ENCODE measurements at places on chromosomes 5 and 9.

- peak; percentile 26 for DNase-seq
Measured at GRCh38 chr9:78601957-78602565, 305.1 kb downstream of the PSAT1 start.

- DNase-seq, result no peak
Measured at GRCh38 chr5:152488869-152489268, 83.8 kb upstream of the NMUR2 start.

DNA sequence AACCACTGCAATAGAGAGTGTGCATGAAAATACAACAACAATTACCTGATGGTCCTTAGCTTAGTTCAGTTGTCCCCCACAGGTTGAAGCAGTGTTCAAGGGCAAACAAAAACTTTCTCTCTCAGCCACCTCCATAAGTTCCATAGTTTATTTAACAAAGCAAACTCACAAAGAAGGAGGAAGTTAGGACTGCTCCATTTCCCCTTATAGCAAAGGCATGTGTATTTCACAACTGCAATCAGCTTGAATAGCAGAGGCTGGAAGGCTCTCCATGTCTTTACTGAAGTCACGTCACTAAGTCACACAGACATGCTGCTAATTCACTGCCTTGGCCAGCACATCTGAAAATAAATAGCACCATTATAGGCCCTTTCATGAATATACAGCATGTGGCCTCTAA, 43.3 kb downstream of the DOCK8 start:
- no peak for DNase-seq

GRCh38 chr9:121071756-121072421, 2.9 kb upstream of the CNTRL start:
- DNase-seq, result no peak

GRCh38 chr9:84411683-84412267, 71.2 kb upstream of the SLC28A3 start:
- no peak for DNase-seq

DNA sequence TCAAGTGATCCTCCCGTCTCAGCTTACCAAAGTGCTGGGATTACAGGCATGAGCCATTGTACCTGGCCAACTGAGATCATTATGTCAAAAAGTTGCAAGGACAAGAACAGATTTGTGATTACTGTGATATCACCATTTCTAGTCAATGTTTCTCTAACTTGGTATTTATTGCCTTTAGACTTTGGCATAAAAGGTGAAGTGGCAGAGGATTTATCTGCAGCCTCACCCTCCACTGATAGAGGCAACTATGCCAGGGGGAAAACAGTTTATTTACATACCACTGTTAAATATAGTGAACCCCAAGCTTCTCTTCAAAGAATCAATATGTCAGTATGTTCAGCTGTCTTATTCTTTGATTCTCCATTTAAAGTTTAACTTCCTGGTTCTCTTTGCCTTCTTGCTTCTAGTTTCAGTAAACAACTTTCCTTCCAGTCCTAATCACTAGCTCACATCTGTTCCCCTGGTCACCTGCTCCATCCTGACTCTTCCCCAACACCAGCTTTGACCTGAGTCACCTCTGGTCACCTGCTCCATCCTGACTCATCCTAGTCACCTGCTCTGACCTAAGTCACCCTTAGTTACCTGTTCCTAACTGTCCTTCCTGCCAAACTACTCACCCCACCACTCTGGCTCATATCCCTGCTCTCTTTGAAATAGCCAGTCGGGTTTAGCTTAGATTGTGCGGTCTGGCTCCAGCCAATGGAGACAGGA, 29.9 kb downstream of the SEMA6A start:
- DNase-seq, result no peak

GRCh38 chr5:175878021-175878420, 6.6 kb downstream of the CPLX2 start:
- DNase-seq, result no peak

- DNase-seq, result no peak
Measured at GRCh38 chr5:53948598-53948997, 361.8 kb downstream of the ARL15 start.

DNA sequence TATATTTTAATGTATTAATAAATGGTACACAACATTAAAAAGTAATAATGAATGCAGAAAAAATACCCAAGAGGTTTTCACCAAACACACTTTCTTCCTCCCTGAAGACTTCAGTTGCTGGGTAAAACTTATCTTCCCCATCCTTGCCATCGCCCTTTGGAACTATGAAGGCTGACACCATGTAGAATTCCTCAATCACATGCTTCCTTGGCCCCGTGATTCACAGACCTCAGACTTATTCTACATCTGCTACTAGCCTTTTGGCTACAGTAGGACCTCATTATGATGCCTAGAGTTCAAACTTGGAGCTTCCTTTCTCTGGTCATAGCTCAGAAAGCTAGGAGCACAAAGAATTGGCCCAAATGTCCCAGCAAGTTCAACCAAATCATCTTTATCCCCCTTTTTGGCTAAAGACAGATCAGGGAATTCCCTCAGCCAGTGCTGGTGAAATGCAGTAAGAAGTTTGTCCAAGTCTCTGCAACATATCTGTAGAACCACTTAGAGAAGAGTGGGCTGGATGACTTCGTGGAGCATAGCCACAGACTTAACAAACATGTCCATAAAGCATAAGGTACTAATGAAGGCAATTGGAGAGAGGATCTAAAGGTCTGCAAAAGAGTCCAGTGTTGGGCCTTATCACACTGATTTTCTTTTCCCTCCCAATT, 253.5 kb downstream of the SEC61B start:
- no peak for DNase-seq

GRCh38 chr9:77764894-77765780, 117.0 kb upstream of the GNA14 start:
- no peak for DNase-seq
